ENCODE measurements at places on chromosomes 12 and 14.

GRCh38 chr12:70757830-70758493 lies 120.7 kb upstream of the PTPRB start:
- DNase-seq, result no peak

- no peak for DNase-seq
Observed at GRCh38 chr12:67726868-67727267, 78.3 kb downstream of the DYRK2 start.

DNA sequence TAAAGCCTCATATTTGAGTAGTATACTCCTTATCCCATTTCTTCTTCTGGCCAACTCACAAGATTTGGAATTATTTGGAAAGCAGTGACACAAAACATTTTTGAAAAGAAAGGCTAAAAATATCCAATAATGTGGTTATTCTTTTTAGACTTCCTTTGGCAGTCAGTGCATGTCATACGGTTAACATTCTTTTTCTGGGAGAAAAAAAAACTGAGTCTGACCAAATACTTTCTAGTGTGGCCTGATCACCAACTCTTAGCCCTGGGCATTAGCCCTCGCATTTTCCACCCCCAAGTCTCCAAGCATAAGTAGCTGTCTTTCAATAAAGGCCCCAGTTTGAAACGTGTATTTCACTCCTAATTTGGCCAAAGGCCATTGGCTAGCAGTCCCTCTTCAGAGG lies 5.9 kb downstream of the RASSF3 start:
- DNase-seq, result no peak

DNA sequence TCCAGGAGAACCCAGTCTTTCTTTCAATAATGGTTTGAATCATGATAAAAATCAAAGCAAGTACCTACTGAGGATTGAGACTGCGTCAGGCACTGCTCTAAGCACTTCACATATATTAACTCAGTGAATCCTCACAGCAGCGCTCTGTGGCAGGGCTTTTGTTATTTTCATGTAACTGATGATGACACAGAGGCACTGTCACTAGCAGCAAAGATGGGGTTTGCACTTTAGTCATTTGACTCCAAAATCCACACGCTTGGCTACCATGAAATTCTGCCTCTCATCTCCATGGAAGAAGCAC lies 98.8 kb upstream of the GSC start:
- no peak for DNase-seq

- DNase-seq, result no peak
Observed at GRCh38 chr12:53726341-53726740, 911 bp downstream of the CALCOCO1 start.

GRCh38 chr12:124518051-124518932 lies 49.1 kb downstream of the NCOR2 start:
- peak; percentile 97 for DNase-seq

- DNase-seq, result no peak
Observed at GRCh38 chr12:63940310-63941005, 96.0 kb downstream of the SRGAP1 start.

DNA sequence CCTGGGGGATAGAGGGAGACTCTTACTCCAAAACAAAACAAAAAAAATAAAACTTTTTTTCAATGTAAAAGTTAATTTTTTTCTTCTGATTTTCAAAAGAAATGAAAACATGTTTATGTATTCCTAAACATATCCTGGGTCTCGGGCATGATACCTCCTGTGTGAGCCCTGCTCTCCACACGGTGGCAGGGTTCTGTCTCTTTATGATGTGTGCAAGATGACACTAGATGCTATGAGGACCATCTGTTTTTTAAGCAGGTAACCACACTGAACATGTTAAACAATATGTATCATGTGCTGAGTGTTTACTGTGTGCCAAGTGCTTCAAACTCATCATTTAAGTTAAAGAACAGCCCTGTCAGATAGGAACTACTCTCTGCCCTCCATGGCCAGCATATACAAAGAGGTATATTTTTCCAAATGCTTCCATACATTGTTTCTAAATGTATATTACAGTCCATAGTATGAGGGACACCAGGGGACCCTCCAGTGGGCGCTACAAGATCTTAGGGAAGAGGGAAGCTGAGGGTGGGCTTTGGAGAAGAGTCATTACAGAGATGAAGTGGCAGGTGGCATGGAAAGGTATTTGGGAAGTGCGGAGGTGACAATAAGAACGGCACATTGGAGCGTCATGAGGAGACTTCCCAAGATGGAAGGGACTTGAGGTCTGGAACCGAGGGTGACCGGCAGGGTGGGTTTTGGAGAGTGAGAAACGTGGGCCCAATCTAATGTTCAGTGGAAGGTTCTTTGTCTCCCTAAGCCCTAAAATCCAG lies 28.5 kb downstream of the FOS start:
- DNase-seq, result no peak
